Posterior cingulate gyrus (tissue), 11 donors: ENCODE measurements at places on chromosomes 11 and 22.

DNA sequence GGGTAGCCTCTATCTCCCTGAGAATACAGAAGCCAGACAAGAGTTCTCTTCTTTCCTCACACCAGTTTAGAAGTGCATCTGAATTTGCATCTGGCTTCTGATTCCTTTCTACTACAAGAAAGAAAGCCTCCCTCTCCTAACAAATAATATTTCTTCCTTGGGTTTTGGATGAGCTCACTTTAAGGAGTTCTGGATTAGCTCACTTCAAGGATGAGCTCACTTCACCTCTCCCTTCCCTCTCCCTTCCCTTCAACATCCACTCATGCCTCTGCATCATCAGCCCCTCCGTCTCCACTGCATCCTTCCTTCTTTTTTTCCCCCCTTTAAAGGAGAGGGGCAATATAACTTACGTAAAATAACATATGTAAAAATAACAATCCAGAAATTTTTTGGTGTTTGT, 1.6 kb upstream of the MTNR1B start:
- no peak for DNase-seq

DNA sequence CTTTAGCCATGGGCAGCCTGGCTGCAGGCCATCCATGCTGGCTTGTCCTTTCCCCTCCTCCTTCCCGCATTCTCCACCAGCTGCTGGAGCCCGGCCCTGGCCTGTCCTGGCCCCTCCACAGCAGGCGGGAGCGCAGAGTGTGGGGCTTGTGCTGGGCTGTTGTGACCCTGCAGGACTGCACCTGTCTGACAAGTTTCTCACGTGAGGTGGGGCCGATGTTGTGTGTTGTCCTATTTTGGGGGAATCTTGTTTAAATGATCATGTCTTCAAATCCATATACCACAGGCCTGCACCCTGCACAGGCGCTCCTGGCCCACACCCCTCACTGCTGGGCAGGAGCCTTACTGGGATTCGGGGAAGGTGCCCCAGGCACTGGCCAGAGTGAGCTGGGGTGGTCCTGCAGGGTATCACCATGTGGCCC, 30.4 kb downstream of the TBC1D22A start:
- DNase-seq = no peak

GRCh38 chr11:11407065-11407762, 54.2 kb upstream of the CSNK2A3 start:
- no peak for DNase-seq

GRCh38 chr11:73412308-73412707, 36.1 kb downstream of the RELT start:
- no peak for DNase-seq

GRCh38 chr11:134532131-134532920, 120.3 kb upstream of the B3GAT1 start:
- no peak for DNase-seq

DNA sequence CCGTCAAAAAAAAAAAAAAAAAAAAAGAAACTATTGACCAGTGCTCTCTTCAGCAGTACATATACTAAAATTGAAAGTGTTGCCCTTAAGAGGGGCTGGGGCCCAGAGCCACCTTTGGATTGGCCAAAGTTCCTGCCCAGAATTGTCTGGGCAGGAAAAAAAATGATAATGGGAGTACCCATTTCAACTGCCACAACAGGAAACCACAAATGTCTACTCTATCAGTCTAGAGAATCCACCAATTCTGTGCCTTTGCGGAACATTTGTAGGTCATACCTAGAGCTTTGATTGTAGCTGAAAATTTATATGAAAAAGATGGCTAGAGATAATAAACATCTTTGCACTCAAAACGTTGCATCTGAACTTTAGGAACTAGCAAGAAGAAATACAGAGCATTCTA, 69.4 kb downstream of the FAM76B start:
- no peak for DNase-seq

GRCh38 chr11:60872124-60872960, 5.0 kb downstream of the ZP1 start:
- DNase-seq = no peak

DNA sequence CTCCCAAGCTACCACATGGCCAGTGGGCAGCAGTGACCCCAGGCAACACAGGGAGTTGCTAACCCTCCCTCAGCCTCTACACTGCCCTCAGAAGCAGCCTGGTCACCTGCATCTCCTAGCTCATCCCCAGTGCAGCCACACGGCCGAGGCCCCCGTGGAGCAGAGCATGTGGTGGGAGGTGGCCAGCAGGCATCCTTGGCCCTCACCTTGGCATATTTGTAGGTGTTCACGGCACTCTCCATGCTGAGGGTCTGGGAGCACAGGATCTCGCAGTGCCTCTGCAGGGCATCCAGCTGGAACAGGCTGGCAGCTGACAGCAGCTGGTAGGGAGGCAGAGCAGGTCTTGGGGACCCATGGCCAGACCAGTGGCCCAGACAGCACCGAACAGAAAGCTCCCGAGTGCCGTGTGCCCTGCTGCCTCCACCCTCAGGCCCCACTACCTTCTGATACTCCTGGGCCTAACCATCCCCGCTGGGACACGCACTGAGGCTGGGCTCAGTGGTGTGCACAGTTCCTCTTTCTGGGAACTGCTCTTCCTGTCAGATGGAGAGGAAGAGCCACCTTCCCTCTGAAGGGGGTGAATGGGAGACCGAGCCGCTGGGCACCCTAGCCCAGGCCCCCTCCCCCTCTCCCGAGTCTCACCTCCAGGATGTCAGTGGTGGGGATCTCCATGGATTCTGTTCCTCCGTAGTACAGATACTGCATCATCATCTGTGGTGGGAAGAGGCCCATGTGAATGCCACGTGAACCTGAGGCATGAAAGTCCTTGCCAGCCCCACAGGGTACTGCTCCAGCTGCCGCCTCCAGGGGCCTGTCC, 48.8 kb downstream of the NAT10 start:
- DNase-seq = no peak

DNA sequence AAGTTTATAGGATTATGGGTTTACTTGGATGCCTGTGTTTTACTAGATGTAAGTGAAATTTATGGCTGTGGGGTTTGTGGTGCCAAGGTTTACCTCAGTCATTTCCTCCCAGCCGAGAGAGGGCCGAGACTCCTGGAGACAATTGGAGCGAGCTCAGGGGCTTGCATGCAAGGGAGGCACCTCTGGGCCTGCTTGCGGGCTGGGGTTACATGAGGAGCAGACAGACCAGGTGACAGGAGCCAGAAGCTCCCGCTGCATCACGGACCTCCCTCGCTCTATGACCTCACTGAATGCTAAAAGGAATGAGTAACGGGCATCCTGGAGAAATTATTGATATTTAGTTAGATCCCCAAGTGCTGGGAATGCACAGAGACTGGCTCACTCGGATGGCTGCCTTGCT, 275.2 kb upstream of the KIRREL3 start:
- DNase-seq = no peak

- peak; percentile 44 for DNase-seq
Observed at GRCh38 chr22:49930596-49931412, 12.4 kb downstream of the CRELD2 start.

DNA sequence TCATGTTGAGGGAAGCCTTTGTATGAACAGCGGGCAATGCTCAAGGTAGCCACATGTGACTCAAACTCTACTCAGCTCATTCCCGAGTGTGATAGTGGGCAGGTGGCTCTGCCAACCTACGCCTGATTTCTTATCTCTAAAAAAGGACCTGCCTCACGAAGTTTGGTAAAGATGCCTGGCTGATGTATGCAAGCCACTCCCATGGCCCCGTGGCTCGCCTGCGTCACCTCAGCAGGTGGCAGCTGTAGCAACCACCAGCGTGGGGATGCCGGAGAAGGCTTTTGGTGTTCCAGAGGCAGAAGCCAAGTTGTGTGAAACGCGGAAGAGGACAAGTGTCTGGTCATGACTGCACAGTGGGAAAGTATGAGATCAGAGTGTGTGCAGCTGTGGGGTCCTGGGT, 5.4 kb downstream of the FADS2 start:
- DNase-seq = peak; percentile 86

- no peak for DNase-seq
Observed at GRCh38 chr11:117299351-117300282, 8.5 kb downstream of the BACE1-AS start.

GRCh38 chr22:47210686-47211085, 448.2 kb downstream of the TBC1D22A start:
- DNase-seq = no peak

DNA sequence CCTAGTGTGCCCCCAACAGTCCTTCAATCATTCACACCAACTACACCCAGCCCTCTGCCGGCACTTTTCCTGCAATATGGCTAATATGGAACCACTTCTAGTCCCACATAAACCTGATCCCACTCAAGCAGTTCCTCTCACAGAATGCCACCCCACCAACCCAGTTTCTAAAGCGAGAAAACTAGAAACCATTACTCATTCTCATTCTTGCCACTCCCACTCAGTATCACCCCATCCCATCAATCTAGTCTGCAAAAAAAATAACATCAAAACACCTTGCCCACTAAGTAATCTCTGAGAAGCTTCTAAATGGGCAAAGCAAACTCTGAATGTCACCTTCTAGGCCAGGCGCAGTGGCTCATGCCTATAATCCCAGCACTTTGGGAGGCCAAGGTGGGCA, 17.9 kb downstream of the NAP1L4 start:
- DNase-seq = no peak

- no peak for DNase-seq
Observed at GRCh38 chr11:86081455-86081854, 12.6 kb upstream of the PICALM start.

- DNase-seq = no peak
Observed at GRCh38 chr11:6402561-6402981, 12.3 kb downstream of the SMPD1 start.

GRCh38 chr11:36392196-36392595, 96.1 kb downstream of the PRR5L start:
- DNase-seq = no peak

DNA sequence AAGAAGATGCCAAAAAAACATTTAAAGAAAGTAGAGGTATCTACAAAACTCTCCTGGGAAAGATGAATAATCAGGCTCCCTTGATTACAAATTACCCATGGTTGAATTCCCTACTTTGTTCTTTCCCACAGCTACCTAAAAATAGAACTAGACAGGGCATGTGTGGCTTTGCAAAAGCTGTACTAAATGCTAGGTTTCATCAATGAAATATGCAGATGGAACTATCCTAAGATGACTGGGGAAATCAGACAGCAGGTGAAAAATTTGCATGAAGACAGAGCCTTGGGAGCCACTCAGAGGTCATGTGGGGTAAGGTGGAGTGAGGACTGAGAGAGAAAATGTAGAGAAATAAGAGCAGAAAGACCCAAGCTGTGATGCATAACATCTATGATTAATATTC, 14.7 kb downstream of the LAYN start:
- no peak for DNase-seq

GRCh38 chr22:25219948-25220442, 556 bp downstream of the CRYBB2 start:
- no peak for DNase-seq

- DNase-seq = no peak
Observed at GRCh38 chr11:78504181-78504580, 70.5 kb downstream of the NARS2 start.

GRCh38 chr11:7332451-7332850, 80.7 kb downstream of the SYT9 start:
- no peak for DNase-seq

- no peak for DNase-seq
Observed at GRCh38 chr11:42171046-42171445, 711.6 kb upstream of the LRRC4C start.

DNA sequence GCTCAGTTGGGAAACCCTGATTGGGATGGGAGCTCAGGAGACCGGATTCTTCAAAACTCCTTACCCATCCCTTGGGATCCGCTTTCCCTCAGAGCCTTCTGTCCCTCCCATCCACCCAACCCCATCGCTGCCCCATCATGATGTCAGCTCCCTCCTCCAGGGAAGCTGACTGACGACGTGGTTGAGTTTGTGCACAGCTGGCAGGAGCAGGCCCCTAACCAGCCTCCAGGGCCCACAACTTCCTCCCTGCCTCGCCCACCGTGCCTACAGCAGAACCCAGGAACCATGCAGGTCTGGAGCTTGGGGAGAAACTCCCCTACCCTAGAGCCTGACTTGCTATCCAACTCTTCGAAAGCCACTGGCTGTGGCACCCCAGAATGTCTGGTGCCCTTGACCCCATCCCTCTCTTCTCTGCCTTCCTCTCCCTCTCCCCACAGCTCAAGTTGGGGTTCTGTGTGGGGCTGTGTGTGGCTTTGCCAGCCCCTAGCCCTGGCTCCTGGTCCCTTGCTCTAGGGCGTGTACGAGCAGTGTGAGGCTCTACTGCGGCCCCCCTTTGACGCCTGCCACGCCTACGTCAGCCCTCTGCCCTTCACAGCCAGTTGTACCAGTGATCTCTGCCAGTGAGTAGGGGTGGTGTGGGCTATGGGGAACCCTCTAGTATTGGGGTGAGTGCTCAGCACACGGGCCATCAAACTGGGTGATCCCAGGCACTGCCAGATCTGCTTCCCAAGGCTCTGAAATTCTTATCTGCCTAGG, 11.1 kb downstream of the OTOG start:
- DNase-seq = no peak

GRCh38 chr11:128854841-128855240, 12.3 kb downstream of the KCNJ1 start:
- no peak for DNase-seq

- no peak for DNase-seq
Observed at GRCh38 chr11:128814856-128815705, 52.0 kb downstream of the KCNJ1 start.

DNA sequence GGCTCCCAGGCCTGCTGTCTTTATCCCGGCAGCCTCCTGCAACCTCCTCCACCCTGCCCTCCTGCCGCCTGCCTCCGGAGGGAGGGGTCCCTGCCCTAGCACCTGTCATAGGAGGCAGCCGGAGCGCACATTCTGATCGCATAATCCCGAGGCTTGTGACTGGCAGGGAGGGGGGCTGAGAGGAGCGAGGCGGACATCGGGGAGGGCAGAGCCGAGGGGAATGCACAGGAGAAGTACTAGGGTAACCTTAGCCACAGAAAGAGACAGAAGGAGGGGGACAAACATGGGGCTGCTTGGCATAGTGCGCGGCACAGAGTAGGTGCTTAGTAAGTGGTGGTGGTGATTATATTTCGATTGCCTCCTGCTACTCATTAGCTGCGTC, 9.2 kb upstream of the ALX4 start:
- peak; percentile 72 for DNase-seq

DNA sequence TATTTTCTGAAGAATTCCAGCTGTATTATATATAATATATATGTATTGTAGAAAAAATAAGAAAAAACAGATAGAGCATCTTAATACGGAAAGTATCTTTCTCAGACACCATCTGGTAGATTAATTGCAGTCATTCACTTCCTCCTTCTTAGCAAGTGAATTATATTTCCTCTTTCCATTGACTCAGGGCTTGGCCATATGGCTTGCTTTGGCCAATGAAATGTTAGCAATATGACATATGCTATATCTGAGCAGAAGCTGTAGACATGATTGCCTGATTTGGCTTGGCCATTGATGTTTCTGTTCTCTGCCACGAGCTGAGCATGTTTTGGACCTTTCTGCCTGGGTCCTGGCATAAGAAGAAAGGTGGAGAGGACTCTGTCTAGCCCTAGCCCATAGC, 34.4 kb upstream of the ZBED5 start:
- DNase-seq = no peak

DNA sequence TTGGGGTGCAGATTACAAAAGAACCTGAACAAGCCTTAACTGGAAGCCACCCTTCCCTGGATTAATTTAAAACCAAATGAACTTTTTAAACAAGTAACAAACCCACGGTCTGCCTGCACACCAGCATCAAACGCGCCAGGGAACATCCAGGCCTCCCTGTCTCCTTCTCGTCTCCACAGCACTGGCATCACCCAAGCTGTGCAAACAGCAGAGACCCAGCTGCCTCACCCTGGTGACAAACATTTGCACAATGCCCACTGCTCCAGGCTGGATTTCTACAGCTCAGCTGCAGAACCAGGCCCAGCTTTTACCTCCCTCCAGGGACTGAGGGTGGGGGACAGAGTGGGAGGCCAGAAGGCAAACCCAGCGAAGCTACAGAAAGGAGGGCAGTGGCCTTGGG, 7.0 kb downstream of the RPL3 start:
- DNase-seq = peak; percentile 58

- no peak for DNase-seq
Observed at GRCh38 chr11:9717719-9718118, 53.8 kb downstream of the SWAP70 start.
